ENCODE measurements at places on chromosomes 5 and 9.

- no peak for DNase-seq
Observed at GRCh38 chr5:10220248-10220647, 29.4 kb downstream of the ATPSCKMT start.

- DNase-seq: no peak
Observed at GRCh38 chr5:171315386-171315891, 6.4 kb downstream of the TLX3 start.

DNA sequence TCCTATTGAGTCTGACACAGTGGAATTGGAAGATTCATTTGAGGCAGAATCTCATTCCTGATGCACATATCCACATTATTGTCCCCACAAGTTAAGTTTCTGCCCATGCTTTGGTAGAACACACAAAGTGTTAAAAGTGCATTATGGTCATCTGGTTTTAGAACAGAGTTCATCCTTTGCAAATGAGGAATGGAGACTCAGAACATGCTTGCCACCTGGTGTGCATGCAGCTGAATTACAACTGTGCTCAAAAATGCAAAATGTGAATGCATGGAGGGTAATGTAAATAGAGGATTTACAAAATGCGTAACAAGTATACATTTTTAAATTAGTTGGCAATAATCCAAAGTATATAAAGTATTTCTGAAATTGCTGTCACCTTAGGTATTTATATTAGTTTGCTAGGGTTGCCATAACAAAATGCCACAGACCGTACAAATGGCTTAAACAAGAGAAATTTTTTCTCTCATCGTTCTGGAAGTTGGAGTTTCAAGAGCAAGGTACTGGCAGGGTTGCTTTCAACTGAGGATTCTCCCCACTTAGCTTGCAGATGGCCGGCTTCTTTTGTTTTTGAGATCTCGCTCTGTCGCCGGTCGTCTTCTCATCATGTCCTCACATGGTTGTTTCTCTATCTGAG, 671.1 kb downstream of the TAF11L14 start:
- no peak for DNase-seq

DNA sequence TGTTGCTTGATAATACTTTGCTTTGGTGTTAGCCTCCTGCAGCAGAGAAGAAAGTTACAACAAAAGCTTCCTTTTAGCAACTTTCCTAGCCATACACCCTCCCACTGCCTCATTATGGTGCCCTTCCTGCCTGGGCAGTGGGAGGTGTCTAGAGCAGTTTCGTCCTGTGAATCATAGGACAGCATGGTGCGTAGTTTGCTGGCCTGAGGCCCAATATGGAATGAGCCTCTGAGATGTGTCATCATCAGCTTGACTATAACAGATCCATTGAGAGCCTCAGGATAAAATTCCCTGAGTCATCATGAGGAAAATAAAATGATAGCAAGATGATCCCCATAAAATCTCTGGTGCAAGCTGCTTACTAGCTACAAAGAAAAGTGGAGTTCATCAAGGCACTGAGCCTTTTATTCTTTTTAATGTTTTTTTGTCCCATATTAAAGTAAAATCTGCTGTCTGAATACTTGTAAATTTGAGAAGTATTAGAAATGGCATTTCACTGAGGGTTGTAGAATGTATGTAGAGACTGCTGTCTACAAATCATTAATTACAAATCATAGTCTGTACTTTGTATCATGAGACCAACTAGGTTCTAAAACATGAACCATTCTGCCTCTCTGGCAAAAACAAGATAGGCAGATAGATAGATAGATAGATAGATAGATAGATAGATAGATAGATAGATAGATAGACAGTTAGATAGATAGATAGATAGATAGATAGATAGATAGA, 303.0 kb upstream of the PDE4D start:
- DNase-seq: no peak

GRCh38 chr9:122347348-122348287, 23.2 kb upstream of the PTGS1 start:
- DNase-seq: no peak

GRCh38 chr9:130266236-130267098, 907 bp downstream of the HMCN2 start:
- no peak for DNase-seq

- no peak for DNase-seq
Observed at GRCh38 chr5:175617447-175617846, 40.4 kb upstream of the HRH2 start.

DNA sequence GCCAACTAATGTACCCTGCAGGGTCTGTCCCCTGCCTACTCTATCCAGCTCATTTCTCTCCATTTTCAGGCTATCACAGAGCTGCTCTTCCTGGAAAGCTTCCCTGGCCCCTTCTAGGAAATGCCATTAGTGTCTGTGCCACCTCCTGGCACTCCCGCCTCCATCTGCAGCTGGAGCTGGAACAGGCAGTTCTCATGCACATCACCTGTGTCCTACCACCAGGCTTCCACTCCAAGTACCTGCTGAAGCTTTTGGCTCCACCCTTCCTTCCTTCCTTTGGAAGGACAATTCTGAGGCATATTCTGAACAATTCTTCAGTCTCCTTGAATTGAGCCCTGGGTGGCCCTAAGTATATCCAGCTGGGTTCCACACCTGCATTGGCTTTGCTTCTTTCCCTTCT, 156.2 kb upstream of the ZNF618 start:
- DNase-seq: no peak

DNA sequence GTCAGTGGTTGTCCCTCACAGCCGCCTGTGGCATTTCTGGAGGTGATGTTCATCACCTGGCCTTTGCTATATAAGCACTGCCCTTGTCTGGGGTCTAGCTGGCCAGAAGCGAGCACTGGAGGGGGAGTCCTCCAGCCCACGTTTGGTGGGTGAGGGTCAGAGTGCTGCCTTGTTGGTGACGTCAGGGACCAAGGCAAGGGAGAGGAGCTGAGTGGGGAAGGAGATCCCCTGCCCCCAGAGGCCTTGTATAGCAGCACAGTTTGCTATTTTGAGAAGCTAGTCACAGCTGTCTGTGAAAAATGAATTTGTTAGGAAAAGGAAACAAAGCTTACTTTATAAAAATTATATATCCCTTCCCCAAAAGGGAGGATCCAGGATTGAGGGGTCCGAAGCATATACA, 49.8 kb downstream of the SYK start:
- no peak for DNase-seq

GRCh38 chr5:53063791-53064190, 45.8 kb downstream of the MOCS2 start:
- DNase-seq: no peak

GRCh38 chr9:37902131-37902530, 1.8 kb downstream of the SLC25A51 start:
- DNase-seq: no peak

- DNase-seq: no peak
Observed at GRCh38 chr5:170444969-170445505, 55.9 kb upstream of the KCNMB1 start.

DNA sequence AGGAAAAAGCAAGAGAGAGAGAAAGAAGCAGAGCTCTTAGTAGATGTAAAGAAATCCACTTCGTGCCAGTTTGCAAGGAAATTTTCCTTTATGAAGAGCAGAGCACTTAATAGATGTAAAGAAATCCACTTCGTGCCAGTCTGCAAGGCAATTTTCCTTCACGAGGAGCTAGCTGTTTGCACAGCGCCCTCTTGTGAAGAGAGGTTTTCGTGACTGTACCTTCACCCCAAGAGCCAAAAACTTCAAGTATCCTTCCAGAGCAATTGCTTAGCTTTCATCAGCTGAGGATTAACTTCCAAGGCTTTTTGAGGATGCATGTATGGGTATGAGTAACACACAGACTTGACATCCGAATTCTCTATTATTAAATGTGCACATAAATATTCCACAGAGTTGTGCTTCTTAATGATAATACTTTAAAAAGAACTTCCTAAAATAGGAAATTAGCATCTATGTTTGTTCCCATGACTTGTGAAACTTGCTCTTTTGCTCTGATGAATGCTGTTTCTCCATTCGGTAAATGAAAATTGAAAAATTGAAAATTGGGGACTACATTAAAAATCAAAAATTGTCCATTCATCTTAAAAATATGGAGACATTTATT, 525.6 kb downstream of the PDE4D start:
- DNase-seq: peak; percentile 28

DNA sequence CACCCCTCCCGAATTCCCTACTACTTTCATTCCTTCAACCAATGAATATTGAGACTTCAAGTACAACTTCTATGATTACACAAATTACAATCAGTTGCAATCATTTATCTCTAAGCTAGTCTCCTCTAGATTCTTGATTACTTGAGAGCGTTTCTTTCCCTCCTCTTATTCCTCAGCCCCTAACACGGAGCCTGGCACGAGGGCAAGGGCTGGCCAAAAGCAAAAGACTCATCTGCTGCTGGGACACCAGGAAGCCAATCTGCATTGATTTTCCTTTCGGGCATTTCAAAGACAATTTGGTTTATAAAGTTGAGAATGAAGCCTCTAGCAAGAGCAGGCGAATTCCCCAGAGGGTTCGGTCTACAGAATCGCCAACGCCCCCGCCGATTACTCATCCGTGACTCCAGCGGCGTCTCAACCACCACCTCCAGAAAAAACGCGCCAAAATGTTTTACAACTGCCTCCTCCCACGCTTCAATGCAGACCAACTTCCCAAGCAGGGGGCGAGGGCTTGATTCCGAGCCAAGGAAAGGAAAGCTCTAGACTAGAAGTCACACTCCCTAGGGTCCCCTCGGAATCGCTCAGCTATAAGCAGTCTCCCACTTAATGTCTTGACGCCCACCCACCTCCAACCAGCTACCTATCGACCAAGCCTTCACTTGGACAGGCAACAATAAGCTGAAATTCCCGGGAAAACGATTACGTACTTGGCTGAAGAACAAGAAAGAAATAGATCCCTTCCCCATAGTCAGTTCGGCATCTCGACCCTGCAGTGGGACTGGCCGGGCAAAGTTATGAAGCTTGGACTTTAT, 1.5 kb downstream of the PCSK1 start:
- DNase-seq: peak; percentile 6

- peak; percentile 10 for DNase-seq
Observed at GRCh38 chr9:129138476-129139232, 27.4 kb downstream of the PTPA start.

DNA sequence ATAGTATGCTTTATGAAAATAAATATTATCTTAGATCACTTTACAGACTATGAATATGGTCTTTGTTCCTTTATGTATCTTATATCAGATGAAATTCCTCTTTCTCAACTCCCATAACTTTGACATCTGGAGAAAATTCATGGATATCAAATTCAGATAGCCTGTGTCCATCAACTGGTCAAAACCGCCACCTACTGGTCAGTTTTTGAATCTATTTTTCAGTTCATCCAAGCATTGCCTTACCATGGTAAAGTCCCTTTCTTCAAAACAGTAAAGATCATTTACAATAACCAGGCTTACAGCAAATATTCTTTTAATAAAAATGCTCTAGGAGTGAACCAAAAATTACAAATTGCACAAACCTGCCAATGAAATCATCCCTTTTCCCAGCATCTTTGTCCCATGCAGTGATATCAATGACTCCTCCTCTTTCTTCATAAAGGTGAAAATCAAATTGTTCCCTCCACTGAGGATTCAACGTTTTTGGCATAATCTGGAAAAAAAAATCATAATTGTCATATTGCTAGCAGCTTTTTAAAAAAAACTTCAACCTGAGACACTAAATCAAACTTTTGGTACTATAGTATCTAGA, 290.5 kb downstream of the SLF1 start:
- DNase-seq: no peak

DNA sequence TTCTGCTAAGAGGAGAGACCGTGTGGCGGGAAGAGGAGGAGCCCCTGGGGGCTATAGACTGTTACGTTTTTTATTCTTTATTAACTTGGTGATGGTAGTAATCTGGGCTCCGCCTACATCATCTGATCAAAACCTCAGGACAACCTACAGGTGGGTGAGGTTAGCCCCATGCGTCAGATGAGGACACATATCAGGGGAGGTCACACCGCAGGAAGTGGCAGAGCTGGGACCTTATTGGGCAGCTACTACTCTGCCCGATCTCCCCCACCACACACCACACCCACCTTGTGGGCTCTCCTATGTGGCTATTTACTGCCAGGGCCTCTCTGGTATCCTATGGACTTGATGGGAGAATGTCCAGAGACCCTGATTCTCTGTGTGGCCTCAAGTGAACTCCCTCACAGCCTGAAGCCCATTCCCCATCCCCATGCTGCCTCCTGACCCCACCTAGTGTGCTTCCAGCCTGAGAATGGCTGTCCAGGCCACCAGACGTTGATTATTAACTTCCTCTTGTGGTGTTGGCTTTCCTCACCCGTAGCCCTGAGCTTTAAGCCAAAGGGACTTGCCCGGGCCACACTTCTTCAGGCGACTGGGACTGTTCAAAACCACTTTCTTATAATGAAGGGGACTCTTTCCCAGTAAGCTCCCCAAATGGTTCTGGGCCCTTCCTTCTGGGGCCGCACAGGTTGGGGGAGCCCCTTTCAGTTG, 8.2 kb downstream of the UNC5A start:
- DNase-seq: peak; percentile 21

DNA sequence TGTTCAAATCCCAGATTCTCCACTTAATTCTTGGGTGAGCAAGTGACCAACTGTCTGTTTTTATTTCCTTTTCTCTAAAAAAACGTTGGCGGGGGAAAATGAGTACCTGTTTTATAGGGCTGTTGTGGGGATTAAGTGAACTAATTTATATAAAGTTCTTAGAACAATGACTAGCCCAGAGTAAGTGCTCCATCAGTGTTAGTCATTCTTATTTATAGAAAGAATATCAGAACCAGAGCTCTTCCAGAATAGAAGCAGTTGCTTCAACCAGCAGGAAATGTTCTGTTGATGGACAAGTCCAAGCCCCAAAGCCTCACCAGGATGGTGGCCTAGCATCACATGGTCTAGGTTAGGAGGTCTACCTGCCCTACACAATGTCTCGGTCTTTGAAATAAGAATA, 379.2 kb downstream of the ACTL7B start:
- DNase-seq: no peak

- DNase-seq: no peak
Observed at GRCh38 chr9:99474186-99474585, 252.1 kb downstream of the SEC61B start.

DNA sequence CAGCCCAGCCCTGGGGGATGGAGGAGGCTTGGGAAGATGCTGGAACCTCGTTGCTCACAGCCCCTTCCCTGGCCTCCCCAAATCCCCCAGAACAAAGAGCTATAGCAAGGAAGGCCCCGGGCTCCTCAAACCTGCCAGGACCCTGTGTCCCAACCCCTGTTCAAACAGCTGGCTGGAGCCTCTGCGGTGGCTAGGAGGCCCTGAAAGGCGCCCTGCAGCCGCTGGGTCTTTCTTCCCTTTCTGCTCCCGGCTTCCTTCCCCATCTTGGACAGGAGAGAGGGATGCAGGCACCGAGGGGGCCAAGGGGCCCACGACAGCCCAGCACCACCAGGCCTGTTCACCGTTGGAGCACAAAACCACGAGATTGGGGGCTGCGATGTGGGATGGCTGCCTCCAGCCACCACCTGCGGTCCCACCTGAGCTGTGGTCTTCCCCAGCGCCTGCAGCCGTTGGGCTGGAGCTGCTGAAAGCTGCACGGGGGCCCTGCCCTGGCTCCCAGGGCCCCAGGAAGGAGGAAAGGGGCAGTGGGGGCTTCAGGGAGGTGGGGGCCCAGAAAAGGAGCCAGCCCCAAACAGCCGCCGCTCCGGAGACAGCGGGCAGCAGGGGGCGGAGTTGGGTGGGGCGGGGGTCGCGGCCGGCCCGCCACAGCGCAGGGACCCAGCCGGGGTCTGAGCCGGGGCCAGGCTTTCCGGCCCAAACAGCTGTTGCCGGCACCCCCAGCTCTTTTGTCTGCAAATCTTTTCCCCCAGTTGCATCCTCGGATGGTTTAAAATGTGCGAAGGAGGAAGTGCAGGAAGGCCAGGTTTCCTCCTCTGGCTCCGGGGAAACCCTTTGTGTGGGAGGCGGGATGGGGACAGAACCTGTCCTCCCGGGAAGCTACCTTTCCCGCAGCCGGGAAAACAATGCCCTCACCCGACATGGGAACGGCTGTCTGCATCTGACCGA, 16.1 kb downstream of the NOTCH1 start:
- DNase-seq: no peak

GRCh38 chr5:158755986-158756385, 343.7 kb downstream of the EBF1 start:
- DNase-seq: no peak

Data from T-helper 2 cell treated with Interferon-gamma antibody and Interleukin-4, amounts not matched to agents 5 μg/mL and 100 μg/mL, for 36 hours (primary cell).